ENCODE measurements at places on chromosomes 6 and 20. TPM values are rescaled to one million over a fixed set of nuclear protein-coding genes. Genes with fewer than 3 reads are reported as not detected.

DNA sequence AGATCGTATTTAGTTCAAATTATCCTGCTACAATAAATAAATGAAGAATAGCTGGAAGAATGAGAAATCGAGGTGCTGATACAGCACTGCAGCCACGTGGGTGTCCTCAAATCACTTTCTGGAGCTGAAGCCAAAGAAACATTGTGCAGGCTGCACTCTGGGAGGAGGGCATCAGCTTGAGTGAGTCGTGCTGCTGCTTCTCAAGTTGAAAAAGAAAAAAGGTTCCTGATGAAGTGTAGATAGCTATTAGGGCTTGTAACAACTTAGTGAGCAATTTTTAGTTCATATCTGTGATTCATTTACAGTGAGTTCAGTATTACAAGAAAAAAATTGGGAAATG, 40.5 kb downstream of the DSE start:
- no peak for DNase-seq

DNA sequence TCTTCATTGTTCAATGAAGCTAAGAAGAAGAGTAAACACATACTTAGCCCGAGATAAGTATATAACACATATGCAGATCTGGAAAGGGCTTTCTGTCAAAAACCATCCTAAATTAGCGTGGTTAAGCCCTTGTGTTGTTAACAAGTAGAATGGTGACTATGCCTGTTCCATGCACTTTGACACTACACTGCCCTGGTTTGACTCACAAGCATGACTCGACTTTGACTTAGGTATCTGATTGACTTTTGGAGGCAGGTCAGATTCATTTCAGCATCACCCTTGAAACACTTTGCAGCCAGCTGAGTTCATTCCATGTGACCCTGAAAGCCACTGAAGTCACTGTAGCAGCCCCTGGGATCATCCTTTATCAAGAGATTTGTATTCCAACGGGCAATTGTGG, 239.8 kb downstream of the TBX18 start:
- no peak for DNase-seq

Gene MLIP
- 0.91 TPM for total RNA-seq

DNA sequence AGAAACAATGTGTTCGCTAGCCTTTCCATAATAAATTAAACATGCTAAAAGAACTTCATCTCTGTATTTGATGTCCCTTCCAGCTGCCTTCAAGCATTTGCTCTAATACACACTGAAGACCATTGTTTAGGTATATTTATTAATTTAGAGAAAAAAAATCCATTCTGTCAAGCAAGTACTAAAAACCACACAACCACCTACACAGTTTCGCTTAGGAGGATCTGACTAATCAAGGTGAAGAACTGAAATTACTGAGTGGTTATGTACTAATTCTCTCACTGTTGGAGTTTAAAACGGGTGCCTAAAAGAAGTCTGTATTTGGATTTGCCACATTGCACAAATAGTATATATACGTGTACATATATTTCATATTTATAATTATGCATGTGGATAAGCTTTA, 58.9 kb downstream of the GMDS start:
- no peak for DNase-seq

Gene HAO1
- not detected for total RNA-seq

Gene GHRH
- not detected for total RNA-seq

DNA sequence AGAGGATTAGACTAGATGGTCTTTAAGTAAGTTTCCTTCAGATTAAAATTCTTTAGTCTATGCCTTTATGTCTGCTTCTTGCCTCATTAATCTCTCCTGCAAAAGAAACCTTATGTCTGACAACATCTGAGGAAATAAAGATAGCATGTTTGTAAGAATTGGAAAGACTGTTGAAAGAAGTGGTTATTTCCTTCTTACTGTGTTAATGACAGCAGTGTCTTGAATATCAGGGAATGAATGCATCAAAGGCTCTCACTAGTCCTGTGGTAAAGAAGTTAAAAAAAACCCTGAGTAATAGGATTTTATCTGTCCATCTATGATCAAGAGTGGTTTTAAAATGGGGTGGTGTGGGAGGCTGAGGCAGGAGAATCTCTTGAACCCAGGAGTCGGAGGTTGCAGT, 302.0 kb downstream of the PRL start:
- DNase-seq: no peak

- DNase-seq: no peak
Observed at GRCh38 chr6:20868397-20869096, 334.3 kb downstream of the CDKAL1 start.

DNA sequence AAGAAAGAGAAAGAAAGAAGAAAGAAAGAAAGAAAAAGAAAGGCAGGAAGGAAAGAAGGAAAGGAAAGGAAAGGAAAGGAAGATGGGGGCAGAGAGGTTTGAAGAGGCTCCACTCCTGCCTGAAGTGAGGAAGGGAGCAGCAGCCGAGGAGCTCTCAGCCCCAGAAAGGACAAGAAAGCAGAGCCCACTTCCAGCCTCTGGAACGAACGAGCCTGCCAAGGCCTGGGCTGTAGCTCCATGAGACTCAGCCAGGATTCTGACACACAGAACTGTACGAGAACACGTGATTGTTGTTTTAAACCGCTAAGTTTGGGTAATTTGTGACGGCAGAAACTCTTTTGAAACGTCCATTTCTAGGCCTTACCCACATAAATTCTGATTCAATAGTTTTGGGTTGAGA, 69.5 kb downstream of the TTLL2 start:
- DNase-seq: no peak

- no peak for DNase-seq
Observed at GRCh38 chr20:11229772-11230171, 556.0 kb upstream of the JAG1 start.
